ENCODE measurements at places on chromosomes 12 and 14.

GRCh38 chr14:29687071-29687765 is 240.4 kb downstream of the PRKD1 start:
- DNase-seq: no peak

DNA sequence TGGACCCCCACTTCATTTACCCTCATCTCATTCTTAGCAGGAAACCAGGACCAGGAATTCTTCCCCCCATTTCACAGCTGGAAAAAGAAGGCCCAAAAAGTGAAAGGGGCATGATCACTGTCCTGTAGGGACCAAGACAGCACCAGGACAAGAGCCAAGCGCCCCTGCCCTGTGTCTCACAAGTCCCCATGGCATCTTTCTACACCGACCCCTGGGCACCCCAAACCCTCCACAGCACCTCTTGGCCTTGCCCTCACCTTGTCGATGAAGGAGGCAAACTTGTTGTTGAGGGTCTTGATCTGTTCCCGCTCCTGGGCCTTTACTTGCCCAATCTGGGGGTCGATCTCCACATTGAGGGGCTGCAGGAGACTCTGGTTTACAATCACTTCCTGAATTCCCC is 710 bp downstream of the KRT76 start:
- no peak for DNase-seq

GRCh38 chr14:102507081-102507856 is 2.3 kb downstream of the ANKRD9 start:
- DNase-seq: no peak

- no peak for DNase-seq
Observed at GRCh38 chr14:69612014-69612782, 802 bp downstream of the SUSD6 start.

DNA sequence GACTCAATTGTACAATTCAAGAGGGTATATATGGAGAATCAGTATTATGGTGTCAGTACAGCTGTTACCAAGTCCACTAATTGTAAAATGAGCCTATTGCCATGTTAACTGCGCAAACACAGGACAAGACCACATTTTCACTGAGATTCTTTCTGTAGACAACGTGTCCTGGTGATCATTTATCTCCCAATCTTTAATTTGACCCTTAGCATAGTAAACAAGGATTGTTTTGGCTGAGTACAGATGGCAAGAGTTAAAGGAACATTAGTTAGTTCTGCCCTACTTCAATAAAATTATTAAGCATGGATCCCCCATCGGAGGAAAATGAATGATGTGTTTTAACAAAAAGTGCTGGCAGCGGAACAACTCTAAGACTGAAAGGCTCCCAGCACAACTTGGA is 36.1 kb downstream of the SLC15A5 start:
- no peak for DNase-seq

GRCh38 chr14:80358112-80358511 is 146.8 kb upstream of the DIO2 start:
- no peak for DNase-seq

GRCh38 chr14:35406506-35407305 is 2.2 kb upstream of the NFKBIA start:
- DNase-seq: peak; percentile 47

- DNase-seq: no peak
Observed at GRCh38 chr14:68658943-68659931, 133.6 kb downstream of the ZFP36L1 start.

DNA sequence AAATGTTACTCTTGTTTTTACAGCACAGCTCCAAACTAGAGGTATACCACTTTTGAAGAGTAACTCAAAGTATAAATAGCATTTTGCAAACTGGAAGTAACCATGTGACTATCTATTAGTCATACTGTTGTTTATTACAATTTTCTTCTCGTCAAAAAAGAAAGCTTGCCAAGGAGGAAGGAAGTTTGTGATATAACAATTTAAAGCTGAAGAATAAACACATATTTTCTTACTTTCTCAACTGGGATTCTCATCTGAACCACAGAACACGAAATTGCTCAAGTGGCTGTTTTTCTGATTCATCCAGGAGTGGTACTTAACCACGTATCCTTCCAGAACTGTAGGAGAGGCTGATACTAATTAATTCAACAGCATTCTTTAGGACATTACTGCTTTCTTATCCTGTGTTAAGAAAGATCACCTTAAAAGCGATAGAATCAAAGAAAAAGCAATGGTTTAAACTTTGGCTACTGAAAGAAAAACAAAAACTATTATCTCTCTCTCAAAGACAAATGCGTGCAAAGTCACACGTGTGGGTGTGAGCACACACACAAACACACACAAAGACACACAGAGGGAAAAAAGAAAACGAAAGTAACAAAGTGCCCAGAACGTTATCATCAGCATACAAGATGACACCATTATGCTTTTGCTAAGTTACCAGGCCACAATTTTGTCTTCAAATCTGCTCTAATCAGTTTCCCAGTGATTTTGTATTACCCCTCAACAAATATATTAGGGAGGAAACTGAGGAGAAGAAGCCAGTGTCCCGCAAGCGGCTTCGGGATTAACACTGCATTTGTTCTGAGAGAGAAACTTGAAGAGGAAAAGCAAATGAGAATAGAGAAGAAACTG is at the start of gene CLEC2B:
Gene CLEC2B, minus strand, starts transcription at position 48 of the 855 bp plus-strand sequence.
- no peak for DNase-seq

- DNase-seq: no peak
Observed at GRCh38 chr12:130441771-130442760, 104.4 kb downstream of the PIWIL1 start.

GRCh38 chr14:105218611-105219010 is 29.7 kb upstream of the BTBD6 start:
- no peak for DNase-seq

DNA sequence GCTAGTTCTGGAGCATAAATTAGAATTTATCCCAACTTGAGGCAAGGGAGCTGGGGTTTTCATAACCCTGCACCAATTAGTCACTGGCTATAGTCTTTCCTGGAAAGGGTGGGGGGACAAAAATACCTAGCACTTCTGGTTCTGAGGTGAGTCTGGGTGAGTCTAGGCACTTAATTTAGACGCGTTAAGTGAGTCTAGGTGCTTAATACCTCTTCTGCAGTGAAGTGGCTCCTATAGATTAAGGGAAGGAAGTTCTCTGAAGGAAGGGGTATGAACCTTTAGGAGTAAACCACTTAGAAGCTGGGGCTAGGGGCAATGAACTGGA is 251.7 kb downstream of the EFCAB11 start:
- no peak for DNase-seq

DNA sequence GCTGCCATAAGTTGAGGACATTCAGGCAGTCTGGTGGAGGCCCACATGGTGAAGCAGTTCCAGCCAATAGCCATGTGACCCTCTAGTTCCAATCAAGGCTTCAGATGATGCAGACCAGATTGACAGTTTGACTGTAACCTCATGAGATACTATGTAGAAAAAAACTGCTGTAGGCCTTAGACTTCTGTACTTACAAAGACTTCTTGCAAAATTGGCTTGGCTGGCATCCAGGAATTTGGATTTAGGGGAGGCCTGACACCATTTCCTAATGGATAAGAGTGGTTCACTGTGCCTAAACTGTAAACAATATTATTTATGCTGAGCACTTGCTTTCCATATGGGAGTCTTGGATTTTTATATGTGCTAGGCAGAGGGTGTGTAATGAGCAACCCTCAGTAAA is 76.4 kb downstream of the RGS6 start:
- DNase-seq: no peak

DNA sequence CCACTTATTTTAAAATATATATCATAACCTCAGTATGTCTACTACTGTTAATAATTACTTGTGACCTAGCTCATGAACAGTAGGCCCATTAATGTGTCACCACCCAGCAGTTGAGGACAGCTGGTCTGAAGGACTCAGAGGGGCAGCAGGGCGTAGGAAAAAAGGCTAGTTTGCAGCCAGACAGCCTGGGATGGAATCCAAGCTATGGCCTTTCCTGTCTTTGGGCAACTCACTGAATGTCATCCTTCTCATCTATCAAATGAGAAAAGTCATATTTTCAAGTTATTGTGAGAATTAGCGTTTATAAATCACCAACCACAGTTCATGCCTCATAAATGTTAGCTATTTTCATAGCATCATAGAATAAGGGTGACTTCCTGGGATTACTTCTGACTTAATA is 12.3 kb downstream of the DENND5B start:
- DNase-seq: no peak

GRCh38 chr12:131829356-131829747 is 1.2 kb downstream of the MMP17 start:
- no peak for DNase-seq

GRCh38 chr12:54882079-54882478 is 27.8 kb downstream of the MUCL1 start:
- no peak for DNase-seq

GRCh38 chr12:132423251-132423819 is 66.6 kb upstream of the FBRSL1 start:
- DNase-seq: peak; percentile 51

DNA sequence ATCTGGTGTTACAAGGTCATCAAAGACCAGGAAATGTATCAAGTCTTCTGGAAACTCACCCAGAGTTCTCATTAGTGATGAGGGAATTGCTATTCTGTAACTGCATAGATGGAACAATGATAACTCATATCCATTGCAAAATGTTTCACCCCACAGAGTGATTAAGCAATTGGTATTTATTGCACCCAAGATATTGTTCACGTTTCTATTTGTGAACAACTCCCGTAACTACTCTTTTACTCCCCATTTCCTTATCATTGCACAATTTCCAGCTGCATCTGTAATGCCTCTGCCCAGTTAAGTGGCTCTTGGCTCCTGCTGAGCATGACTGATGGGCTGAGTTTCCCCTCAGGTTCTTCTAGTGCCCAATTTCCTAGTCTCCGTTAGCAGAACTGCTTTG is 108.7 kb upstream of the PRICKLE1 start:
- no peak for DNase-seq

DNA sequence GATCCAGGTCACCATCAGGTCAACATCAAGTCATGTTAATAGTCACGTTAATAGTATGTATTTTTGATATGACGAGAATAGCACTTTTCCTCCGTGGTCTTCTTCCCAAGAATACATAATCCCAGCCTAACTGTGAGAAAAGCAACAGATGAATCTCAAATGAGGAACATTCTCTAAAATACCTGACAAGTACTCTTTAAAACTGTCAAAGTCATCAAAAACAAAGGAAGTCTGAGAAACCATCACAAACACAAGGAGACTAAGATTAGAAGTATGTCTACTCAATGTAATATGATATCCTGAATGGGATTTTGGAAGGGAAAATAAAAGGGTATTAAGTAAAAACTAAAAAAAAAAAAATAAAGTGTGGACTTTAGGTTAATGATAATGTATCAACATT is 36.8 kb upstream of the GLIPR1 start:
- no peak for DNase-seq

GRCh38 chr12:11672256-11673191 is 23.1 kb downstream of the ETV6 start:
- no peak for DNase-seq

GRCh38 chr14:36097356-36097755 is 79.2 kb downstream of the PTCSC3 start:
- no peak for DNase-seq

- no peak for DNase-seq
Observed at GRCh38 chr12:124460771-124461170, 106.6 kb downstream of the NCOR2 start.

GRCh38 chr12:26055087-26055486 is 69.8 kb downstream of the BHLHE41 start:
- DNase-seq: no peak

DNA sequence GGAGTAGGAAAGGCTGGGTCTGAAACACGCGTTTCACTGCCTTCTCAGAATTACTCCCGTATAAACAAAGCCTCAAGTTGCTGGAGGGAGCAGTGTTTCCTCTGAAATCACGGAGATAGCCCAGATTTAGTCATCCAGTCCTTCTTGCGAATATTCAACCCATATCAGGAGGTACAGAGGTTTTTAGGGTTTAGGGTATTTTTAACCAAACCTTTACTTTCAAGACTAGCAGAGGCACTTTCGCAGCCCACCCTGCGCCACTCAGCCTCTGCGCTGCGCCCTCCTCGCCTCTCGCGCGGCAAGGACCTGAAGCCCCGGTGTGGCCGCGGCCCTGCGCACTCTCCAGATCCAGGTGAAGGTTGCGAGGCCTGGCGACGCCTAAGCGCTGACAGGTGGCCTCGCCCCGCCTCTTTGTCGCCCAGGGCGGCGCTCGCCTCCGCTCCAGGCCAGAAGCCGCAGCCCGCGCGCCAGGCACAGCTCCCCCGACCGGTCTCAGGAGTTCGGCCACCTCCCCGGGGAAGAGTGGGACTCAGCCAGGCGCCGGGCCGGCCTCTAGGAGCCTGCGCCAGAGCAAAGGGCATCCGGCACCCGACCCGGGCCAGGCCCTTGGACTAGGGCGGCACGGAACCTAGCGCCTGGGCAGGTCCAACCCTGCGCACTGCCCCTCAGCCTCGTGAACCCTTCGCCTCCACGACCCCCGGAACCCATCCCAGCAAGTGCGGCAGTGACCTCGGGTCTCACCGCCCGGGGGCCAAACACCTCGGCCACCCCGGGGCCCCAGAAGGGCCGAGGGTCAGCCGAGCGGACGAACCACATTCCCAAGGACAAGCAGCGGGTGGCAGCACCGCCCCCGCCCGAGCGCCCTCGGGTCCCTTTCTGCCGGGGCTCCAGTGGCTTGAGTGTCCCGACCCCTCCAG is 1.8 kb upstream of the SAMD4A start:
- DNase-seq: peak; percentile 22

DNA sequence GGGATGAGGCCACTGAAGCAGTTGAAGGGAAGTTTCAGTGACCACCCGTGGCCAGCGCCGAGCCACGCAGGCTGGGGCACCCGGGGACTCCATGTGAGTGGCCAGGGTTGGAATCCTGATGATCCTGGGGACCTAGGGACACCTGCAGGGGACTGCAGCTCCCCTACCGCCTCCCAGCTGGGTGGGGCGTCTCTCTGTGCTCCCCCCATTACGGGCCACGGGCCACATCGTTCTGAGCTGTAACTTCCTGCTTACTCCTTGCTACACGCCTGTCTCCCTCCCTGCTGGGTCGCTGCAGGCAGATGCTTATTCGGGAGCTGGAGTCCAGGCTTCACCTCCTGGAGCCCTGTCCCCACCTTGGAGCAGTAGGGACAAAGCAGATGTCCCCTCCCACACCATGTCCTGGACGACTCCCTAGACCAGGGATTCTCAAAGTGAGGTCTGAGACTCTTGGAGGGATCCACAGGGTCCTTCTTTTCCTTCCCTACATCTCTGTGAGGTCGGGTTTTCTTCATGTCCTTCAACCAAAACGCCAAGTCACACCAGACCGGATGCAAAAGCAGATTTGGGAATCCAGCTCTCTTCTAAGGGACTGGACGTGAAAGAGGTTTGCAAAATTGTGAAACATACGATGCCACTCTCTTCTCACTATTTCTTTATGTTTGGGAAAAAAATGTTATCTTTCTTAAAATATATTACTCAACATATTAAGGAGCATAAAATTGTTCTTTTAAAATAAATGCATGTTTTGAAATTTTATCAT is 85.9 kb upstream of the NCOR2 start:
- no peak for DNase-seq

GRCh38 chr12:128138125-128138524 is 128.8 kb upstream of the TMEM132C start:
- DNase-seq: no peak
